ENCODE measurements at places on chromosomes 12 and 14. TPM values are rescaled to one million over a fixed set of nuclear protein-coding genes. Genes with fewer than 3 reads are reported as not detected.

Gene PELI2
- 15.5 TPM for polyA plus RNA-seq

Gene FOXM1
- polyA plus RNA-seq, result 71.3 TPM

Gene LBHD2
- not detected for polyA plus RNA-seq

Gene KRT75
- not detected for polyA plus RNA-seq

Gene IGFBP6
- polyA plus RNA-seq, result 229 TPM

Gene MSI1
- not detected for polyA plus RNA-seq

Gene KLRK1
- not detected for polyA plus RNA-seq

Gene ADAM20
- 0.03 TPM for polyA plus RNA-seq

Gene LMNTD1
- polyA plus RNA-seq, result not detected

Gene TBC1D30
- polyA plus RNA-seq, result 0.24 TPM

Gene KRT2
- not detected for polyA plus RNA-seq

Gene DNAJC22
- 2.4 TPM for polyA plus RNA-seq

Gene CCDC196
- polyA plus RNA-seq, result not detected

Gene FGF6
- polyA plus RNA-seq, result not detected

DNA sequence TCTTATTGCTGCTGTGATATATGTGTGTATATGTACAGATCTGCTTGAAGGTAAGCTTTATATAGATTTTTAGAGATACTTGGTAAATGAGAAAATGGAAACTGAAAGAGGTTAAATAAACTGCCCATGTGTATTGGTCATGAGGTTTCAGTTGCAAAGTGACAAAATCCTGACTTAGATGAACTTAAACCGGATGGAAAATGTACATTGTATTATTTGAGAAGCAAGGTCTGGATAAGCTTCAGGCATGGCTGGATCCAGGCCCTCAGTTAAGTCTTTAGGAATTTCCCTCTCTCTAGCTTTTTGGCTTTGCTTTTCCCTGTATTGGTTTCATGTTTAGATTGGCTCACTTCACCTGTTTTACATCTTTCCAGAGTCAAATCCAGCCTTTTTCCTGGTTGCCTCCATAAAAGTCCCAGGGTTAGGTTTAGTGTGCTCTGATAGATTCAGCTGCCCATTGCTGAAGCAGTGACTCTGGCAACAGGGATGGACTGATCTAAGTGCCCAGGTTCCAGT lies 21.0 kb upstream of the MAP1LC3B2 start:
- no peak for DNase-seq

DNA sequence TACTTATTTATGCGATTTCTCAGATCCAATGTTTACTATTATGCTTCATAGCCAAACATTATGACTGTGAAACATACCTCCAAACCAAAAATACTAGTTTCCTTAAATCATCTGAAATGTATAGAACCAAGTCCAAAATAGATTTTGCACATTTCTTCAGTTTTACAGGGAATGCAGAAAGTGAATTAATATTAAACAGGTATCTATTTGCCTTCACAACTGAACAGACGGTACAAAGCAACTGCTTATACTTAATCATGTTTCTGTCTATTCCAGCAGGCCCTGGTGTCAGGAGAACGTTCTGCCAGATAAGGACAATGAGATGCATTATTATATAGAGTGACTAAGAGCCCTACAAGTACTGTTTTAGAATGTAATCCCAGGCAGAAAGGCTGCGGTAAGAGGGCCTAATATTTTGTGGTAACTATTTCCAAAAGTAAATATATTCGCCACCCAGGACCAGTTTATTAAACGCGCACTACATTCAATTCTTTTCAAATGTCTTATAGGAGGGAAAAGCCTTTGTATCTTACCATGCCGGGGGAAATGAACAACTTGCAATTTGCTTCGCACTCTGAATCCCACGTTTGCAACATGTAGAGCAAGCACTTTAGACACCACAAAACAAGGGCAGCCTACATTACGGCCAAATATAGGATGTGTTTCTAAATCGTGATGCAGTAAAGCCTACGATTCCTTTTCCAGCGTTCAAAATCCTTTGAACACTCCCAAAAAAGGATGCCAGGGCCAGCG lies 1.5 kb downstream of the CORO1C start:
- peak; percentile 62 for DNase-seq

GRCh38 chr14:70906793-70907175 lies 475 bp upstream of the PCNX1 start:
- DNase-seq, result no peak

- peak; percentile 78 for DNase-seq
Measured at GRCh38 chr12:75738486-75738885, 227.1 kb upstream of the KRR1 start.

- DNase-seq, result peak; percentile 61
Measured at GRCh38 chr14:92783813-92784431, 10.2 kb upstream of the GOLGA5 start.

- no peak for DNase-seq
Measured at GRCh38 chr12:52217223-52217622, 15.8 kb upstream of the KRT7 start.

DNA sequence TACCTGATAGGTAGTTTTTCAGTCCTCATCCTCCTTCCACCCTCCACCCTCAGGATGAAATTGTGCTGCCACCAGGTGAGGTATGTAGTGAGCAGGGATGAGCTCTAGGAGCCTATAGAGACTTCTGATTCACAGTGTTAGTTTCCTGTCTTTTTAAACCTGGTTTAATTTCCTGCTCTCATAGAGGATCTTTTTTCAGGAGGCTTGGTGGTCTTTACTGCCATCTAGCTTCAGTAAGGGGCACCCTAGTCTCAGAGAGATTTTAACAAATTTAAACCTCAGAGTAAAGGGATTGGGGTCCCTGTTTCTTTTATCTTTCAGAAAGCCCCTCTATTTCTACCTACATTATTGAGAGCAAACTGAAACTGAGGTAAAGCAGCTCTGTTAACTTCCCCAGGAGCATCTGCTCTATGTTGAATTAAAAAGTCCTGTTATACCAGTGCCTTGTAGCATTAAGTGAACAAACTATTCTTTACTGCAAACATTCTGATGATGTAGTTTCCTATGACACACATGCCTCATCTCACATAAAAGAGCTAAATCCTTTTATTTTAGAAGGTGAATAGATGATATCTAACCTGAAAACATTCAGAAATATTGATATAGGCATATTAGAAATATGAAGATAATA lies 172.2 kb upstream of the DDHD1 start:
- no peak for DNase-seq

- DNase-seq, result peak; percentile 12
Measured at GRCh38 chr12:53700567-53700966, 24.7 kb upstream of the ATP5MC2 start.

DNA sequence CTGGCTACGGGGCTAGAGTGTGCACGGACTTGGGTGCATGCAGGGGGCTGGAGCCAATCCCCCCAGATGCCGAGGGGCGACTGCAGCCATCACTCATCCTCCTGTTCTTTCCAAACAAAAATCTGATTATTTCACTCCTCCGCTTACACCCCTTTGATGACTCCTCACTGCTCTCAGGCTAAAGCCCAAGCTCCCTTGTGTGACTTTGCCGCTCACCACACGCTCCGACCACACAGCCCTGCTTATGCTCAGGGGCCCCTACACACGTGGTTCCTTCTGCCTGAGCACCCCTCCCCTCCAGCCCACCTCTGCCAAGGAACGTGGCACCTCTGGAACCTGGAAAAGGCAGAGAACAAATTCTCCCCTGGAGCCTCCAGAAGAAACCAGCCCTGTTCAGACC lies 13.7 kb downstream of the CHFR start:
- no peak for DNase-seq

DNA sequence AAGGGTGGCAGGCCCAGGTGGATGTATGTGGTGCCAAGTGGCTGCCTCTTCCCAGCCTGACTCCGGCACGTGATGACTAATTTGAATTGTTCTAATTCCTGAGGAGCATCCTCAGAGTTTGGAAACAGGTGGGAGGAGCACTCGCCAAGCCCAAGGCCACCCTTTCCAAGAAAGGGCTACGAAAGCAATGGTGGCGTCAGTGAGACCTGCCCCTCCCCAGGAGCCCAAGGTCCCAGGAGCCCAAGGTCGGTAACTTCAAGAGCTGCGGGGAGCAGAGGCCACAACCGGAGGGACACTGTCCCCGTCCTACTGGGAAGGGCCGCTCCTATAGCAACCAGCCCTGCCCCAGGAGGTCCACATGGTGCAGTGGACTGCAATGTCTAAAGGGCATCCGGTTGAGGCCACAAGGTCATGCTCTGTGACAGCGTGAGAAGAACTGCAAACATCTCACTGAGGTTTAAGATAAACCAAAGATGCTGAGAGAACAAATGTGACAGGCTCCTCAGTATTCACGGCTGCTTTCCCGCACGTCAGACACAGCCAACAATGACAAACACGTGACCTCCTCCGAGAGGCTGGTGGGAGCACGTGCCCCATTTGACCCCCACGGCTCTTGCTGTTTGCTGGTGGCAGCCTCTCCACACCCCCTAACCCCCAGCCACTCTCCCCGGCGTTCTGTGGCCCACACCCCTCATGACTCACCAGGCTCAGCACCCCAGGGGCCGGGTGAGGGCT lies 79.6 kb downstream of the ITPK1 start:
- peak; percentile 57 for DNase-seq

- no peak for DNase-seq
Measured at GRCh38 chr12:3725388-3726115, 27.4 kb downstream of the CRACR2A start.

GRCh38 chr12:123387508-123388176 lies 3.7 kb downstream of the KMT5A start:
- no peak for DNase-seq

- peak; percentile 36 for DNase-seq
Measured at GRCh38 chr14:66508846-66509621, 1.1 kb downstream of the GPHN start.

DNA sequence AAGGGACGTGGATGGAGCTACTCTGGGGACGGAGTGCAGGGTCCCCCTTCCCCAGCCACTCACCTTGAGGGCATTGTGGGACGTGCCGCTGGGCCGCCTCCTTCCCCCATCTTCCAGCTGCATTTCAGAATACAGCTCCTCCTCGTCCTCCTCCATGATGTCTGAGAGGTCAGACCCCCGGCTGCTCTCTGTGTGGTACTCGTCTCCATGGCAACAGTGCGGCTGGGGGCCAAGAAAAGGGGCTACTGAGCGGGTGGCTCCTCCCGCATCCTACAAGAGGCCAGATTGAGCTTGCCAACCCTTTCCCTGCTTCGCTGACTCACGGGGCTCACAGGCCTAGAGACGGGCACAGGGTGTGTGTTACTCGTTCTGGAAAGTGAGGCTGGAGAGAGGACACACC lies 90.4 kb downstream of the PIWIL1 start:
- no peak for DNase-seq

DNA sequence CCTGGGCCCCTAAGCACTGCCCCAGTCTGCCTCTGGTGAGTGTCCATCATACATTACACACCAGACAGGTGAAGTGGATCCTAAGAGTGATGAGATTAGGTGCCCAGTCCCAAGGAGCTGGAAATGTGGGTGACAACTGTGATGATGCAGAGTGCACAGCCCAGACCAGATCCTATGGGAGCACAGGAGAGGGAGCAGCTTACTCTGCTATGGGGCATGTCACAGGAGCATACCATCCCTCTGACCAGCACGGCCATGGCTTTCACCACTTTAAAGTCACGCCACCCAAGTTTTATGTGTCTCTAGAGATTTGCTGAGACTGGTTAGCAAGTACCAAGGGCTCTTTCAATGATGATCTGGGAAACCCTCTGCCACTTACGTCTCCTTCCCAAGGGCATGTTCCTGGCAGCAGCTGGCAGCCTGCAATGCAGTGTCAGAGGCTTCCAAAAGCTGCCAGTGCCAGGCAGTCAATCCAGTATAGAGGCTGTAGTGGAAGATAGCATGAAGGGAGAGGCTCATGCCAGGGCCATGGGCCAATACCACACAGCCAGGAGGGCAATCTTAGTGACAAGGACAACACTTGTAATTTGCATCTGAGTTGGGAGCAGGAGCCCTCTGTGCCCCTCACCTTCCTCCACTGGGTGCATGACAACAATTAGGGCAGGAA lies 40.2 kb downstream of the STAB2 start:
- DNase-seq, result no peak

DNA sequence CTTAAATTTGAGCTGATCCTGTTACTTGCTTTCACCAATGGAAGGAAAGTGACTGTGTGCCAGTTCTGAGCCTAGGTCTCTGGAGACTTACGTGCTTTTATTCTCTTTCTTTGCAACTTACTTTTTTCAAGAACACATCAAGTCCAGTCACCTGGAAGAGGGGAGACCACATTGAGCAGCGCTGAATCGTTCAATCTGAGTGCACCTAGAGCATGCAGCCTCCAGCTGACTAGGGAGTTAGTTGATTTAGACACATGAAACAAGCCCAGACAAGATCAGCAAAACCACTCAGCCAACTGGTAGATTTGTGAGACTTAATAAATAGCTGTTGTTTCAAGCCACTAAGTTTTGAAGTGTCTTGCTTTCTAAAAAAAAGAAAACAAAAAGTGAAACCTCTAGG lies 1014.8 kb upstream of the FBXO33 start:
- DNase-seq, result no peak

DNA sequence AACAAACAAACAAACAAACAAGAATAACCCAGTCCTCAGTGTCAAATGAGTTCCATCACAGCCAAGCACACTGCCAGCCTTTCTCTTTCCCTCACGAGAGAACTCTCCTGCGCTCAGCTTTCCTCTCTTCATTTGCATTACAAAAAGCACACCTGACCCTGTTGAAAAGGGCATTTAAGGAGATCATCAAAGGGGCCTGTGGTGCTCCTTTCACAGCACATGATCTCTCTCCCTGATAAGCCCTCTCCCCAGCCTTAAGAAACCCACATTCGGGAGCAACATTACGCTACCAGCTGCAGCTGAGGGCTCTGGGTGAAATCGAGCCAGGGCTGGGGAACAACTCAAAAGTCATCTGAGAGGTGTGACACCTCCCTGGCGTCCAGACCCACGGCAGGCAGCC lies 165.6 kb upstream of the TMCC3 start:
- no peak for DNase-seq

GRCh38 chr14:101288436-101289229 lies 272.7 kb upstream of the DIO3 start:
- no peak for DNase-seq

- peak; percentile 93 for DNase-seq
Measured at GRCh38 chr14:77186911-77187648, 5.5 kb downstream of the TMEM63C start.

GRCh38 chr14:103198131-103199105 lies 75.2 kb downstream of the TNFAIP2 start:
- peak; percentile 81 for DNase-seq

GRCh38 chr14:94550041-94550440 lies 11.2 kb upstream of the SERPINA4 start:
- no peak for DNase-seq

- peak; percentile 41 for DNase-seq
Measured at GRCh38 chr12:94149119-94149780, 873 bp downstream of the PLXNC1 start.

DNA sequence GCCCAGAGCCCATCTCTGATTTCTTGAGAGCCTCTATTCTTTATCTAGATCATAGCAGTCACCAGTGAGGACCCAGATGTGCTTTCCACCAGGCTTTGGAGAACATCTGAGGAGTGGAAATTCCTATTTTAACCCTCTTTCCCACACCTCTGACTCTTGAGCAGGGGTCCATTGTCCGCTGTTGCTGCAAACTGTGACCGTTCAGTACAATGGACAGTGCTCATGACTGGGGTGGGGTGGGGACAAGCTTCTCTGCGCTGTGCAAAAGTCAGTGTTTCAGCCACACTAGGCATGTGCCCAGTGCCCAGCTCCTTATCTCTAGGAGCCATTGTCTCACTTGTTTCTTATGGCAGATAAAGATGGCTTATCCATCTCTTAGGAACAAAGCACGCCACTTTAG lies 16.9 kb upstream of the KRT7 start:
- DNase-seq, result peak; percentile 27

GRCh38 chr12:27541031-27541719 lies 17.2 kb downstream of the PPFIBP1 start:
- DNase-seq, result no peak
